Heart left ventricle (tissue), 16 donors: ENCODE measurements at places on chromosomes 16 and 17. TPM values are rescaled to one million over a fixed set of nuclear protein-coding genes. Genes with fewer than 3 reads are reported as not detected.
A peak's percentile ranks its signal among the peaks of the same experiment; 100 is the strongest.

TBC1D3E gene
- total RNA-seq, result not detected

SLC5A10 gene
- not detected for total RNA-seq

IRX3 gene
- total RNA-seq, result 44.7 TPM

RAB34 gene
- total RNA-seq, result 14.9 TPM

RARA gene
- 19.4 TPM for total RNA-seq

HOXB2 gene
- total RNA-seq, result 6.4 TPM

RTN4RL1 gene
- total RNA-seq, result 3.9 TPM

NPIPA5 gene
- 6.8 TPM for total RNA-seq

DNA sequence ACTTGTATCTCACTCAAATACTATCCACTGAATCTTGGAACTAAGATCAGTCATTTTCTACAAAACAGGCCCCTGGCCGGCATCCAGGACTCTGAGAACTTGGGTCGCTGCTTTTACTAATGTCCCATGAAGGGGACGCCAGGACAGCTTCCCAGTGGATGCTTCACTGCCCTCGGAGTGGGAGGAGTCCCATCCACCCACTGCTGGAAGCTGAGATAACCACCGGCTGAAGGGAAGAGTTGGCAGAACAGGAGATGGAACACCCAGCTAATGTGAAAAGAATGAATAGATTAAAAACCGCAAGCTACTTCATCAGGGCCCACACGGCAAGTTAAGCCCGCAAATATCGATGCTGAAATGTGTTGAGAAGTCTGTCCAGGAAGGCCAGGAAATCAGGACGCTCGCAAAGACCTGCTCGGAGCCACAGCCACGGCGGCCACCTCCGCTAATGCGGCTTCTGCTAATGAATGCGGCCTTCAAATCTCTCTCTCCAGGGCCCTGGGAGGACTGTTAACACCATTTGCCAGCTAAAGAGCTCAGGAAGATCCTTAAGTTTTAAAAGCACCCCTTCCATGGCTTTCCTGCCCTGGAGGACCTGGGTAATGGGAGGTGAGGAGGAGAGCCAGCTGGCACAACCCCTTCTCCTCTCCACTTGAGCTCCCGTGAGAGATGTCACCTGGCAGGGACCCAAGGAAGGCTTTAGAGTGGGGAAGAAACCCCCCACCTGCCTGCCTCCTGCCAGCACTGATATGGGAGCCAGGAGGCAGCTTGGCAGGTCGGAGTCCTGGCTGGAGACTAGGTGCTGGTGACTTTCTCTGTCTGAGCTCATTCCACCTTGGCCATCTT is 226.6 kb upstream of the RPL38 start:
- DNase-seq, result peak; percentile 48

- DNase-seq, result no peak
These were observed 42.3 kb downstream of the ERCC4 start for GRCh38 chr16:13962232-13962631.

GRCh38 chr17:62715882-62716390 is 88.5 kb downstream of the MRC2 start:
- DNase-seq, result no peak

- DNase-seq, result no peak
These were observed 11.8 kb downstream of the PIK3R6 start for GRCh38 chr17:8855477-8856204.

- no peak for DNase-seq
These were observed 24.1 kb upstream of the ADORA2B start for GRCh38 chr17:15920758-15921239.

- no peak for DNase-seq
These were observed 32.9 kb downstream of the DEF8 start for GRCh38 chr16:89981414-89981813.

- no peak for DNase-seq
These were observed 8.1 kb upstream of the NLRP1 start for GRCh38 chr17:5592382-5592781.

DNA sequence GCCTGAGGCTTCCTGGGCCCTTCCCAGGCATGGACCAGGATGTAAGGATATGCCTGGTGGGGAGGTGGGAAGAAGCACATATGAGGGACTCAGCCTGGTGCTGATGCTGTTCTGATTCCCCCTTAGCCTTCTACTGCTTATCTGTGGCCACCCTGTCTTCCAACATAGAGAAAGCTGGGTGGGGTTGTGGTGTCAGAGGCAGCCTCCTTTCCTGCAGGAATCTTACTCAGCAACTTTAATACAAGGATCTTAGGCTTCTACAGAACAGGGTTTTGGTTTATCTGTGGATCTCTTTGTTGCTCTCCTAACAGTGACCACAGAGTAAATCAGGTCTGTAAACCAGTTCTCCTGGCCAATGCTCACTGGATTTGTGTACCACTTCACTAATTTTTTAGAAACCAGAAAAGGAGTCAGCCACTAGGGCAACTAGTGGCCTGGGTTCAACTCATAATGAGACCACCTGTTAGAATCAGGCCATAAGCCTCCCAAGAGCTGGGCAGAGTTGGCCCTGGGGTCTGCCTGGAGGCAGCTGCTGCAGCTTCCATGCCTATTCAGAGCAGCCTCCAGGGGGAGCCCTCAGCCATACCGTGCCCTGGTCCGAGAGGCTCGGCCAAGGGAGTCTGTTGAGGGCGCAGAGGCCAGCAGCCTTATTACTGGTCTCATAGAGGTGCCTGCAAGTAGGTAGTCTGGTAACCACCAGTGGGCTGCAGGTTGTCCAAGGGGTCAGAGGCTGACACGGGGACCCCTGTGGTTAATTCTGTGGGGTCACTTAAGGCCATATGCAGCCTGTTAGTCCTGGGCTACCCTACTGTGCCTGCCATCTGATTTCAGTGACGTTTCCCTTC is 7.1 kb downstream of the HAS3 start:
- DNase-seq, result peak; percentile 81

DNA sequence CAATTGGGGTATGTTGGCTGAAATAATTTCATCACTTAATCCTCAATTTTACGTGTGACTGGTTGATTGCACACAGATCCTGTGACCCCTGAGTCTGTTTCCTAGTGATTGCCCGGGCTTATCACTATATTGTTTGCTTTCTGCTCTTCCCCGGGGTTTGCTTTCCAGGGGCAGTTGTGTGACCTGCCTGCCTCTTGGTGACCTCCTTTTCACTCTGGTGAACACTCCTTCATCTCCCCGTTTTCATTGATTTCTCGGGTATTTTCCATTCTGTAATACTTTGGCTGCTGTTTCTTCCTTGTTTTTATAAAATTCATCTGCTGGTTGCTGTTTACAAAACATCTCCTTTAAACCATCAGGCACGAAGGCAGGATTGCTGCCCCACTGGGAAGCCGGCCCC is 36.0 kb downstream of the NTN1 start:
- no peak for DNase-seq

DNA sequence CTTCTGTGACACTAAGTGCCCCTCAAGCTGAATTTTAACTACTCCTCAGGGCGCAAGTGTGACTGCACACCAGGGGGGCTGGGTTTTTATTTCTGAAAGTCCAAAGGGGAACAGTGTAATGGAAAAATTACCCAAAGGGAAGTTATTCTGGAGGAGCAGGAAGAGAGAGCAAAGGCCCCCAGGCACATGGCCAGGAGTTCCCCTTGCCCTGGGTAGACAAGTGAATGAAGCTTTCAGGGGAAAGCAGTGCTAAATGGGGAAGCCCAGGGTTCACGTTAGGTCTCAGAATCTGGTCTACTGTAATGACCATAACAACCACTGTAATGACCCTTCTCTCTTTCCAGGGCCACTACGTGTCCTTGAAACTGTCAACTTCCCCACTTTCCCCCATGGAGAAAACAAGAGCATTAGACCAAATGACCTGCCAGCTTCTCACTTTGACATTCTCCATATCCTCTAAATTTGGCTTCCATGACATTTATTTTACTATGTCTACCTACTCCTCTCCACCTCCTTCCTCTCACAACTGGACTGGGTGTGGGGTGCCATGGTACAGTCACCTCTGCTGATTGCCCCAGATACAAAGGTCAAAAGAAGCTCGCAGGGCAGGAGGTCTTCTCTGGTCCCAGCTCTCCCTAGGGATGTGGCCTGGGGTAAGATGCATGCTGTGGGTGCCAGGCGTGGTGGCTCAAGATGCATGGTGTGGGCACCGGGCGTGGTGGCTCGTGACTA is 34.1 kb upstream of the MMP2 start:
- DNase-seq, result peak; percentile 56

DNA sequence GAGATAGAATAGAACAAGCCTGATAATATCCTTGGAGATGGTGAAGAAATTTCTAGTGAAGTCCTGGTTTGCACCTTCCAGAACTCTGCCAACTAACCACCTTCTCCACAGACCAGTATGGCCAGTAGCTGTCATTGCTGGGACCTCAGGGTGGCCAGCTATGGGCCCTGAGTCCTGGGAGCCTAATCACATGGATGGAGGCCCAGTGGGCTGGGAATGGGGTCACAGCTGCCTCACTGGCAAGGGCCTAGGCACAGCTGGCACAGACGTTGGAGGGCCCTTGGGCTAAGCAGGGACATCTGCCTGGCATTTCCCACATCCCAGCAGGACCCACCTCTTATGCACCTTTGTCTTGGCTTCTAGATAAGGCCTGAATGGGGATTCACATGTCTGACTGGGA is 7.6 kb upstream of the WNT3 start:
- DNase-seq, result no peak

GRCh38 chr16:20889625-20890275 is 10.4 kb downstream of the DCUN1D3 start:
- DNase-seq, result no peak

DNA sequence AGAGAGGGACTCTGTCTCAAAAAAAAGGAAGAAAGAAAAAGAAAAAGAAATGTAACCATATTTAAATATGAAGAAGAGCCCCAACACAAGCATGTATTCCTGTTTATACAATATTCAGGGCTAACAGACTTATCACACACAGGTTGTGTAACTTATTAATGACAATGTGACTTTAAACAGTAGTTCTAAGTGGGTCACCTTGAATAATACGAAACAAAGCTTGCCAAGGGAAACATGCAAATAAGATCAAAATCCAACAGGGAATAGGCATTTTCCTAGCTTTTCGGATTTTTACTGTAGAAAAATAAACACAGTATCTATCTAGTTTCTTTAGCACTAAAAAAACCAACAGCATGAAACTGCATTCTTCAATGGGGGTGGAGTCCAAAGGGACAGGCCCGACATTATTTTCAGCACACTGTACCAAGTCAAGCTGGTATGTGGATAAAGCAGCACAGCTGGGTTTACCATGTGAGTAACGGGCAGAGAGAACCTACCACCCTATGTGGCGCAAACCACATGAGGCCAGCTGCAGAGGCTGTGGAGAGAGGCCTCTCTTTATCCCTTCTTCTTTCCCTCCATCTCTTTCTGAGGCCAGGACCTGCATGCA is 45.3 kb downstream of the TOM1L2 start:
- no peak for DNase-seq

DNA sequence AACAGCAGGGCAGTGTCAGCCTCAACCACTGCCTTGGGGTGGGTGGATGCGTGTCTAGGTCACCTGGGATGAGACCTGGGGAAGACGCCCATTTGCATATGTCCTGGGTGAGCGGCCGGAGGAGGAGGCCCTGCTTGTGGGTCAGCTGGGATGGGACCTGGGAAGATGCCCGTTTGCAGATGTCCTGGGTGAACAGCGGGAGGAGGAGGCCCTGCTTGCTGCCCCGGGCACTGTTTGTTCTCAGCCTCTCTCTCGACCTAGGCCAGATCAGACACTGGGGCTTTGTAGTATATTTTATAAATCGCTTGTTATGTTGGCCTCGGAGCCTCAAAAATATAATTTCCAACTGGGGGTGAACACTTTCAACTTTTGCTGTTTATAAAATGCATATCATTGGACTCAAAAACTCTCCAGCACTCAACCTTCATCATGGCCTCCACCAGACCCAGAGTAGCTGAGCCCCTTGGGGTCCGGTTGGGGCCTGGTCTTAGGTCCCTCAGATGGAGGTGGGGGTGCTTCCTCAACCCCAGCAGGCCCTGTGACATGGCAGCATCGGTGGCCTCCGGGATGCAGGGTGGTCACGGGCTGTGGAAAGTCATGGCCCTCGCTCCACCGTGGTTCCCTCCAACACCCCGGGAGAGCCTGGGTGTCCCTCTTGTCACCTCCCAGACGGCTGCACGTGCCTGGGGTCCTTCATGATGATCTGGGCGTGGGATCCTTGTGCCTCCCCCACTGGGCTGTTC is 17.3 kb downstream of the DBNDD1 start:
- no peak for DNase-seq

DNA sequence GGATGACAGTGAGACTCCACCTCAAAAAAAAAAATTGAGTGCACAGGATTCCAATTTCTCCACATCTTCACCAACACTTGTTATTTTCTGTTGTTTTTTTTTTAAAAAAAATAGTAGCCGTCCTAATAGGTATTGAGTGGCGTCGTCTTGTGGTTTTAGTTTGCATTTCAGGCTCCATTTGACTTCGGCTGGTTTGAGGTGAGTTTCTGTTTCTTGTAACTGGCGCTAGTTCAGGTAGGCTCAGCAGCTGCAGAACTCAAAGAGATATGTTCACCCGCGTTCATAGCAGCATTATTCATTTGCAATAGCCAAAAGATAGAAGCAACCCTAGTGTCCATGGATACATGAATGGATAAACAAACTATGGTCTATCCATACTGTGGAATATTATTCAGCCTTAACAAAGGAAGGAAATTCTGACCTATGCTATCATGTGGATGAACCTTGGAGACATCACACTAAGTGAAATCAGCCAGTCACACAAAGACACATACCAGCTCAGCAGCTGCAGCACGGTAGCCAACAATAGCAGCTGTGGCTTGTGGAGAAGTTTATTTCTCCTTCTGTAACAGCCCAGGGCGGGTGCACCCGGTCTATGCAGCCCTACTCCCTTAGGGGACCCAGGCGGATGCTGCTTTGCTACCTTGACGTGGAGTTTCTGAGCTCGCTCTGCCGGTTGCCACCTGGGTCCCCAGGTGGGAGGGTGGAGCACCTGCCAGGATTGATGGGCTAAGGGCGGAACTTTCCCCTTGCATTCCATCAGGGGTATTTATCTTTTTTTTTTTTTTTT is 44.9 kb downstream of the TMEM235 start:
- no peak for DNase-seq
